ENCODE measurements at places on chromosomes 12 and 14. TPM values are rescaled to one million over a fixed set of nuclear protein-coding genes. Genes with fewer than 3 reads are reported as not detected.

The CCT2 gene
- 62.3 TPM for total RNA-seq

DNA sequence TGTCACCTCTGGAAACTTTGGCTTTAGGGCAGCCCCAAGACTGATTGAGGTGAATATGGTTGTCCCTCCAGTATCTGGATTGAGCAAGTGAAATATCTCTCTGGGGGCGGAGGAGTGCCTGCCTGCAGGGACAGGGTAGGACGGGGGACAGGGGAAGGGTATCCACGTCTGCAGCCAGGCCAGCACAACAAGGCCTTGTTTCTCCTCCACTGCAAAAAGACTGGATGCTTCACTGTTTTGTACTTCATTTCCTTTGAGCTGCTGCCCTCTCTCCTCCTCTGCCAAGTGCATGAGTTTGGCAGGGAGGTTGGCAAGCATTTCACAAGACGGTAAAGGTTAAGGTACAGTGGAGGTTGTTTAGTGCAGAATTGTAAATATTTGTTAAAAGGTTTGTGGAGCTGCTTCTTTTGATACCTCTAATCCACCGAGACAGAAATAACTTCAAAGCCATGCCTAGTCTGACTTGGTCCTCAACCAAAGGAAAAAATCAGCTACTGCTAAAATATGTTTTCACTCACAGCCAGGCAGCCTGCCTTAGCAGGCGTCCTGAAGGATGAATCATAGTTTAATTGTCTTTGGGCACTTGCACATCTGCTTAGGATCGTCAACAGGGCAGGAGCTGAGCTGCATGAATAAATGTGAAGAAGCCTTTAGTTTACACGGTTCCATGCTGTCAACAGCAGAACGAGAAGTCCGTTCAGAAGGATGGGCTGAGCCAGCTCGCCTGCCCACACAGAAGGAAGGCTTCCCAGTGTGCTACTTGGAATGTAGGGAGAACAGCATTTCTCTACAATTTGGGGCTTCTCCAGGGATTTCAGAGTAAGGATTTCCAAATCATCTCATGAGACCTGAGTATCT, 269.7 kb downstream of the TTC6 start:
- no peak for DNase-seq

The INSM2 gene
- total RNA-seq = not detected

DNA sequence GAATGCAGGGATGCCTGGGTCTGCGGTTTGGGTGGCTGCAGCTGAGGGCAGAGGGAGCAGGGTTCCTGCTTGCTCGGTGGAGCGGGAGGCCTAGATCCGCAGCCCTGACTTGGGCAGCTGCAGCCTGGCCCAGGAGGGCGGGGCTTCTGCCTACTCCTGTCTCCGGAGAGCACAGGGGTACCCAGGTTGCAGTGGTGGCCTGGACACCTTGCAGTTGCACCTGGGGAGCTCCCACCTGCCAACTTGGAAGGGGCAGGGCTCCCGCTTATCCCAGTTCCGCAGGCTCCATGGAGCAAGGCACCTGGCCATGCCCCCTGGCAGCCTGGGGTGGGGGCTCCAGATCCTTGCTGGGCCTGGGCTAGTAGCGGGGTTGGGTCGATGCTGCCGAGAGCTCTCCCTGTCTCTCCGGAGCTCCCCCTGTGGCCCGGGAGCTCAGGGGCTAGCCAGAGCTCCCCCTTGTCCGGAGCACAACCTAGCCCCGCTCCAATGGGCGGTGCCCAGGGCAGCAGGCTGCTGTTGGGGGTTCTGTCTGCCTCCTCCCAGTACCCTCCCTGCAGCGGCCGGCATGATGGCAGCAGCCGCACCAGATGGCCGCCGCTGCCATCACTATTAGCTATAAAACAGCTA, 136.4 kb downstream of the PTPRR start:
- DNase-seq = no peak

The CLEC7A gene
- 6.9 TPM for total RNA-seq

The PRB2 gene
- 0.39 TPM for total RNA-seq

- DNase-seq = no peak
Observed at GRCh38 chr12:89176676-89177075, 175.6 kb downstream of the DUSP6 start.

- DNase-seq = peak; percentile 76
Observed at GRCh38 chr12:39626033-39626814, 6.6 kb upstream of the ABCD2 start.

GRCh38 chr12:5257763-5258495, 174.0 kb upstream of the NTF3 start:
- no peak for DNase-seq

DNA sequence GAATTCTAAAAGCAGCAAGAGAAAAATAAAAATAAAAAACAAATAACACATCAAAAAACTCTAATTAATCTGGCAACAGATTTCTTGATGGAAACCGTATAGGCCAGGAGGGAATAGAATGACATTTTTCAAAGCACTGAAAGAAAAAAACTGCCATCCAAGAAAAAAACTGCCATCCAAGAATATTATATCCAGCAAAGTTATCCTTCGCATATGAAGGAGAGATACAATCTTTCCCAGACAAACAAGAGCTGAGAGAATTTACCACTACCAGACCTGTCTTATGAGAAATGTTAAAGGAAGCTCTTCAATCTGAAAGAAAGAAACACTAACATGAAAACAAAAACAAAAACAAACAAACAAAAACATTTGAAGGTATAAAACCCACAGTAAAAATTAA, 214.8 kb downstream of the EMP1 start:
- no peak for DNase-seq

The TCL1B gene
- total RNA-seq = not detected

- DNase-seq = no peak
Observed at GRCh38 chr14:21255385-21256101, 13.7 kb downstream of the HNRNPC start.

The TSPAN11 gene
- total RNA-seq = 1.3 TPM

DNA sequence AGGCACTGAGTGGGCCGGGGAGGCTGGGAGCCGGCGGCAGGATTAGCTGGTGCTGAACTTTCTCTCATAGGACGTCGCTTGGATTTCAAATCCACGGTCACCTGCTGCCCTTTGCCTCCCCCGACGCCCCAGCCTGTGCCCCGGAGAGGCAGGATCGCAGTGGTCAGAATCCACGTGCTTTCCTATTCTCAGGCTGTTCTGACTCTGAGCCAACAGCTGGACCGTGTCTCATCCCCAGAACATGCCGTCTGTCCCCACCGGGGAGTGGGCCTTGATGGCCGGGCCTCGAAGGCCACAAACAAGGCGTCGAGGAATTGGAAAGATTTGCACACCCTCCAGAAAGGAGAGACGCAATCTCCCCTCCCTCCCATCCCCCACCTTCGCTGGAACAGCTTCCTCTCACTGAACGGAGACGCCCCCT, 18.5 kb upstream of the MLXIP start:
- DNase-seq = no peak

GRCh38 chr14:100219126-100219785, 19.7 kb upstream of the YY1 start:
- no peak for DNase-seq

The NUMB gene
- total RNA-seq = 30.3 TPM

DNA sequence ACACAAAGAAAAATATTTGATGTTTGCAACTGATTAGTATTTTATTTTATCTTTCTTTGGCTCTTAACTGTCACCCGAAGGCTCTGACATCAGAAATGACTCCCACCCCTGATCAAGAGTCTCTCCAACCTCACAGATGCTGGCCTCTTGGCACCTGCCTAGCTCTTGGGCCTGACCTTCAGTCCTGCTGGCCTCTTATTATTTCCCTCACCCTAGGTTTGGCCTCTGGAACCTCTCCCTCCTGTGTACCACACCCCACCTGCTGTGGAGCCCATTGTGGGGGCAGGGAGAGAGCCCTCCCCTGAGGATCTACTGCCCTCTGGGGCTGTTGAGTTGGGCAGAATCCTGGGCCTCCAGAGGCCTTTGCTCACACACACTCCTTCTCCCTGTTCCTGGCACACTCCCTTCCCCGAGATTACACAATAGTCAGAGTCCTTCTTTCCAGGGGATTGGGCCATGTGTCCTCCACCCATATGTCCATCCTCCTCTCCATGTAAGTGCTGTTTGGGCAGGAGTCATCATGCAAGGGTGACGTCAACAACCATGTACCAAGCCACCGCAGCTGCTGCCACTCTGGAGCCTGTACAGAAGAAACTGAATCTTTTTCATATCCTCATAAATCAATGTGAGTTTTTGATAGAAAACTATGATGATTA, 124.3 kb downstream of the RASSF9 start:
- DNase-seq = peak; percentile 90

DNA sequence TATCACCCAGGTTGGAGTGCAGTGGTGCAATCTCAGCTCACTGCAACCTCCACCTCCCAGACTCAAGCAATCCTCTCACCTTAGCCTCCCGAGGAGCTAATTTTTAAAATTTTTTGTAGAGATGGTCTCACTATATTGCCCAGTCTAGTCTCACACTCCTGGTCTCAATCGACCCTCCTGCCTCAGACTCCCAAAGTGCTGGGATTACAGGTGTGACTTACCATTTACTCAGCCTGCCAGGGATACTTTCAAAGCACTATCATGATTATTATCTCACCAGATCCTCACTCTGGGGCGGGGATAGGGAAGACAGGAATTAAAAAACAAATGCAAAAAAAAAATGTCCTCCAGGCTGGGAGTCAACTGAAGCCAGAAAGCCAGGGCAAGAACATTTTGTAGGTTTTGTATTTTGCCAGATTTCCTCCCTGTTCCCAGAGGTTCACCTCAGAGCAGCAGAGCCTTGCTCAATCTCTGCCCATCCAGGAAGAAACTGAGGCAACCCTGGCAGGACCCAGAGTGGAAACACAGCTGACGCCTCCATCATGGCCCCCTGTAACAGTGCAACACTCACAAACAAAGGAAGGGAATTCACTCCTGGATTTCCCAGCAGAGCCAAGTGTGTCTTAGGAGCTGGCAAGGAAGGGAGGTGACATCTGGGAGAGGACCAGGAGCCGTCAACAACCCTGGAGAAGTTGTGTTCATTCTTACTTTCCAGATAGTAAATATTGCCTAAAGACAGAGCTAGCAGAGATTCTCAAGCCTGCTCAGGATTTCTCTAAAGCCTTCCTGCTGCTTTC, 73.9 kb downstream of the IRF2BPL start:
- no peak for DNase-seq

DNA sequence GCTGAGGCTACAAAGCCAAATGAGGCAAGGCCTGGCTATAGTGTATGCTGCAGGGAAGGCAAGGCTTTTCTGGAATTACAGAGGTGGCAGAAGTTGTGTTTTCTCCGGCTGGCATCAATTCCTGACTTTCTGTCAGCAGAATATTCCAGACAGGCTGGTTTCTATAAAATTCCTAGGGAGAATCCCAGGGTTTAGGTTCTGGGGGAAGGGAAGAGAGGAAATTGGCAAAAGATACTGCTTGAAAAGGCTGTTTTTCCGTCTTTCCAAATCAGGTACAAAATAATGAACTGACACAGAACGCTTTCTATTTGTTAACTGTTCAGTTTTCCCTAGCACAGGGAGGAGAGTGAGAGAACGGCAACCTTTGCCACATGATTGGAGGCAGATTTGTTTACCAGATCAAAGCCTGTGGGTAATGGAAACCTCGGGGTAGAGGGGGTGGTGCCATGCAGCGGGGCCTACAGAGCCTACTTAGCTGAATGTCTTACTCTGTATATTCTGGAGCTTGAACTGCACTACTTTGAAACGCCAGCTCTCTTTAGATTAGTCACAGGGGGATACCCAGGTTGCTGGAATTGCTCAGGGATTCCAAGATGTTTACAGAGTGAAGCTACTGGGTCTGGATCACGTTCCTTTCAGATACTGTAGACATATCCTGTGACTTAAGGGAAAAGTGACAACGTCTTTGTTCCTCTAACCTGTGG, 65.8 kb upstream of the DACT1 start:
- no peak for DNase-seq

DNA sequence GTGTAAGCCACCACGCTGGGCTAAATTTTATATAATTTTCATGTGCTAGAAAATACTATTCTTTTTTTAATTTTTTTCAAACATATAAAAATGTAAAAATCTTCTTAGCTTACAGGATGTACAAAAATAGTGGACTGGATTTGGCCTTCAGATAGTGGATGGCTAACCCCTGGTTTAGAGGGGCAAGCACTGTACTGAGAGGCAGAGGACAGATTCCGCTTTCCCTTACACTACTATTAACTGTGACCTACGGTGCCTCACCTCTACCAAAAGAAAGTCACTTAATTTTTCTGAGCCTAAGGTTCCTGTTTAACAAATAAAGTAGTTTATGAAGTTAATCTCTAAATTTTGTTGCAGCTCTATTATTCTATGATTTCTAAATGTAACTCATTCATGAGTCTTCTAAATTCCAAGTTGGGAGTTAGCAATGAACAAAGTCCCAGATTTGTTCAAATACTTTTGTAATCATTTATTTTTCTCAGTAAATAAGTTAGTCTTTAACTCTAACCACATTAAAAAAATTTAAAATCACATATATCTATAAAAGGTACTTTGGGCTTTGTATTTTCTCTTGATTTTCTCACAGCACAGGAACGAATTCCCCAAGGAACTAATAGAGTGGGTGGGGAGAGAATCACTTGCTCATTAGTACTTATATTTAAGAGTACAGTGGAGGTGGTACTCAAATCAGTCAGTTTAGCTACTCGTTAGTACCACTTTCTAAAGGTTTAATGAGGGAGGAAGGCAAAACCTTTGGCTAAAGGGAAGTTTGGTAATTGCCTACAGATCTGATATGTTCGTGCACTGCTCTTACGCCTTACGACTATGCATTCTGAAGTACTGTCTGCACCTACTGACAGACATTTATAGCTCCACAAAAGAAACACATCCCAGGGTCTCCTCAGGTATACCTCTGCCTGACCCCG, 33.7 kb downstream of the SLC15A5 start:
- DNase-seq = no peak

GRCh38 chr12:115623764-115624334, 653.6 kb downstream of the MED13L start:
- DNase-seq = no peak

The OR6S1 gene
- not detected for total RNA-seq

The TAS2R43 gene
- total RNA-seq = not detected

The FLRT2 gene
- total RNA-seq = 36.5 TPM

The C14orf39 gene
- total RNA-seq = not detected

The ATL1 gene
- 9.9 TPM for total RNA-seq

DNA sequence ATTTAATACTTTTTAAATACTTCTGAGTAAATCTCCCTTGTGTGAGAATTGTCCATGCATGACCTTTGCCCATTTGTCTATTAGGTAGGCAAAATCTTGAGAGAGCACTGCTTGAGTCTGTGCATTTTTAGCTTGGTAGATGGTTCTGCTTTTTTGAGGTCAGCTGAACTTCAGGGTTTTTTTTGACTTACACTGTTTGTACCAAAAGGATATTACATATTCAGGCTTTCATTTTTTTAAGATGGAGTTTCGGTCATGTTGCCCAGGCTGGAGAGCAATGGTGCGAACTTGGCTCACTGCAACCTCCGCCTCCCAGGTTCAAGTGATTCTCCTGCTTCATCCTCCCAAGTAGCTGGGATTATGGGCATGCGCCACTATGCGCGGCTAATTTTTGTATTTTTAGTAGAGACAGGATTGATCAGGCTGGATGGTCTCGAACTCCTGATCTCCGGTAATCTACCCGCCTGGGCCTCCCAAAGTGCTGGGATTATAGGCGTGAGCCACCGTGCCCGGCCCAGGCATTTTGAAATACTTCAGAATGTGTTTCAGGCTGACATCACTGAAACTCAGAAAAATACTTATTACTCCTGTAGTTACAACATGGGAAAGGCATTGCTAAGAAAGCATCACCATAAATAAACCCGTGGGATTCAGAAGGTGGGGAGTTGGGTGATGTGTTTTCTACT, 11.1 kb downstream of the RASSF3 start:
- no peak for DNase-seq

GRCh38 chr12:8499616-8500015, 13.7 kb upstream of the CLEC4D start:
- no peak for DNase-seq

GRCh38 chr14:55053500-55053899, 2.1 kb downstream of the MAPK1IP1L start:
- DNase-seq = no peak

Measured in lower leg skin (tissue), 4 donors.